Activated T-helper 17 cell treated with anti-CD3 and anti-CD28 coated beads, Interleukin-2, amount 50 U/mL, for 72 hours (primary cell): ENCODE measurements at places on chromosomes 3 and 15.

- ATAC-seq: no peak
Measured at GRCh38 chr3:105284876-105285275, 81.8 kb upstream of the ALCAM start.

GRCh38 chr15:89009080-89009479, 79.2 kb upstream of the ABHD2 start:
- ATAC-seq: no peak

- peak; percentile 86 for ATAC-seq
Measured at GRCh38 chr15:79380755-79381497, 51.2 kb upstream of the MINAR1 start.

GRCh38 chr3:37025561-37026335, 32.4 kb downstream of the MLH1 start:
- ATAC-seq: no peak
